A549 treated with Hydrocortisone at 1 μM for 4 hours (cell line): ENCODE measurements at places on chromosomes 16 and 17. TPM values are rescaled to one million over a fixed set of nuclear protein-coding genes. Genes with fewer than 3 reads are reported as not detected.

Gene UTS2R
- total RNA-seq: 0.08 TPM in 1 of 5 replicates, not detected in the others

Gene EVI2B
- total RNA-seq: 0.07 to 0.08 TPM (median 0.08 TPM) in 4 of 5 replicates, not detected in the other

Gene PRSS33
- not detected in 5 replicates for total RNA-seq

Gene HLF
- total RNA-seq: 0.09 to 0.14 TPM (median 0.10 TPM) in 5 replicates

Gene DOC2A
- 1.5 to 2.5 TPM (median 2.0 TPM) in 5 replicates for total RNA-seq

Gene KCTD13
- 12.0 to 15.5 TPM (median 13.9 TPM) in 5 replicates for total RNA-seq

Gene PITPNM3
- total RNA-seq: 1.7 to 2.8 TPM (median 2.1 TPM) in 5 replicates

Gene RNF227
- 1.00 to 3.4 TPM (median 1.4 TPM) in 5 replicates for total RNA-seq

Gene TEN1
- total RNA-seq: 22.1 to 25.6 TPM (median 24.6 TPM) in 5 replicates

Gene ST6GALNAC2
- total RNA-seq: 0.23 to 0.58 TPM (median 0.53 TPM) in 5 replicates

Gene ZDHHC1
- total RNA-seq: 5.4 to 6.9 TPM (median 6.8 TPM) in 5 replicates

Gene IRX5
- total RNA-seq: 1.4 to 2.0 TPM (median 1.9 TPM) in 5 replicates

Gene TBC1D3E
- not detected in 5 replicates for total RNA-seq
